ENCODE measurements at places on chromosomes 6 and 20.

GRCh38 chr20:36478137-36478905, 63.0 kb upstream of the MYL9 start:
- no peak for DNase-seq

DNA sequence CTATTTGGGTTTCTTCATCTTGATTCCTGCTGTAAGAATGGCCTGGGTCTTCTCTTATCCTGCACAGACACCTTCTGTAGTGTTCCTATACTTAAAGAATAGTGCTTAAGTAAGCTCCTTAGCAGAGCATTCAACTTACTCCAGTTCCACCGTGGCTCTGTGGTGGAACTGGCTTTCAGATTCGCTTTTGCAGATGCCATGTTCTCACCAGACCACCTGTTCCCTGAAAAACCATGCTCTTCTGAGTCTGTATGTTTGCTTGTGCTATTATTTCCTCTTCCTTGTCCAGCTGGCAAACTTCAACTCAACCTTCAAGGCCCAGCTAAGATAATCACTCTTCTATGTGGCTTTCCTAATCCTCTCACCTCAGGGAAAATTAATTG, 4.9 kb downstream of the ELMO2 start:
- DNase-seq, result no peak

GRCh38 chr6:136793363-136793762, 1.1 kb upstream of the MAP3K5 start:
- no peak for DNase-seq

- DNase-seq, result no peak
Measured at GRCh38 chr6:89205819-89206218, 11.3 kb downstream of the GABRR1 start.

GRCh38 chr6:158686311-158686710, 36.5 kb downstream of the SYTL3 start:
- no peak for DNase-seq
